AML-193 (cell line): ENCODE measurements at places on chromosomes 3 and 15.

GRCh38 chr3:184343200-184343876 lies 5.9 kb downstream of the FAM131A start:
- DNase-seq = no peak

DNA sequence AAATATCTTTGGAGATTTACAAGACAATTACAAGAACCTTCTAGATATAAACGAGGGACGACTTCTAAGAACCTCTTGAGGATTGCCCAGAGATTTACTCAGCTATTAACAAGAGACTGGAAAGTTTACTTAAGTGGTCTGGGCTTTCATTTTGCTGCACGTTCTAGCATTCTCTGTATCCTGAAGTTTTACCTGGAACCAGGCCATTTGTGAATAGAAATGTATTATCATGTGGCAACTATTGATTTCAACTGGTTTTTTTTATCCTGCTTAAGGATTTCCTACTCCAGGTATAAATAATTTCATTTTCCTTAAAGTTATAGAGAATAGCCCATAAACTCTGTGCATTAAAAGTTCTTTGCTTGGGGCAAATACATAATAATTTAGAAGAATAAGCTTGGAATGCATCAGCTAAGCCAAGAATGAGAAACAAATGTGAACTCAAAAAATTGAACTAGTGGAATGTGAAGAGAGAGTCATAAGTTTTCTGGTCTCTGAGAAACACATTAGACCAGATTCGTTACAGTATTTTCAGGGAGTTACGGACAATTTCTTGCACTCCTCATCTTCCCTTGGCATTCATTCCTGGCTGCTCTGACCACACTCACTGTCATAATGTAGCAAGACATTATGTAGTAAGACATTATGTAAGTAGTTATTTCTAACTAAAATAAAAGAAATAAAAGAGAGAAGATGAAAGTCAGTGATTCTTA lies 1.3 kb downstream of the AQP9 start:
- no peak for DNase-seq

DNA sequence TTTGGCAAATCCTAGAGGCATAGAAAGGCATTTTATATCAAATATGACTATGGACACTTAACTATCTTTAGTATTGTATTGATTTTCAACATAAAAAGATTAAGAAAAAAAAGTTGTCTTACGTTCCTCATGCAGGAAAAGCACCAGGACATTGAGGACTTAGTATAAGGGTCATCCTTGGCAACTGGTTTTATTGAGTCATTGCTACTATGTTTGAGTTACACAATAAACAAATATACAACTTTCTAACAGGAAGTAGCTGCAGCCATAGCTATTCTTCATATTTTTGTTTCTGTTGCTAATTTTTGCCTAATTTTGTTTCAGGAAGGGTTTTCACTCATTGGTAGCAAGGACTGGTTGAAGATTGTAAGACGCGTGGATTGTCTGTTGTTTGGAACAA lies 93.0 kb downstream of the NPTN start:
- DNase-seq = no peak

- DNase-seq = no peak
Observed at GRCh38 chr3:11010426-11011165, 18.0 kb downstream of the SLC6A1 start.

DNA sequence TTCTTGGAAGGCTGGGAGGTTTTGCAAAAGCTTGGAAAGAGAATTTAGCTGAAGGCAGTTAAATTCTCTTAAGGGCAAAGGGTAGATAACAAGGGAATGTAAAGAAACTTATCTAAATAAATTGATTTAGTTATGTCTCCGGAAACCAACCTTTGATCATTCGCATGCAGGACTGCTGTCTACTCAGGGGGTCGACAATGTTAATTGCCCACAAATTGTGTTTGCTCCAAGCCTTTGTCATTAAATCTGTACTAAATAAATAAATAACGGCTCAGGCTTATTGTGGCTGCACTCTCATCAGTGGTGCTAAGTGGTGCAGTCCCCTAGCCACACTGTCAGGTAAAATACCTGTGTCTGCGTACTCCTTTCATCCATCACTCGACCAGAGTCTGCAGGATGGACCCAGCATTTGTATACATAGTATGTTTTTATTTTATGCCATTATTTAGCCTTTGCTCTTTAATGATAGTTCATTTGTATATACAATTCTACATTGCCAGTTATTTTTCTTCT lies 497.4 kb upstream of the RASGRP1 start:
- no peak for DNase-seq

- no peak for DNase-seq
Observed at GRCh38 chr15:88704791-88705768, 66.3 kb downstream of the ISG20 start.

DNA sequence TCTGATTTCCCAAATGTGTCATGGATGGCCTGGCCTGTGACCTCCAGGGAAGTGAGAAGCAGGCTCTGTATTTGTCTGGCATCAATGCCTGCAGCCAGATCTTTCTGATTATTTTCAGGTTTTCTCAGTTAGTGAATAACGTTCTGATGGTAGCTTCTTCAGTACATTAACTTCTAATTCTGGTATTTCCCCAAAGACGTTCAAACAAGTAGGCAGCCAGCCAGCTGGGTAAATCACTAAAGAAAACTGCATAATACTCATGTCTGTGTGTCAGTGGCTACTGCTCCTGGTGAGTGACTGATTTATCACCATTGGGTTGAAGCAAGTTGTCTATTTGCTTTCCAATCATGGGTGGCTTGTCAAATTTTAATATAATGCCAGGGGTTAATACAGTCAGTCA lies 162.6 kb upstream of the PFN2 start:
- no peak for DNase-seq

GRCh38 chr3:195849322-195850074 lies 37.8 kb upstream of the MUC4 start:
- DNase-seq = no peak

GRCh38 chr3:30982416-30983075 lies 88.1 kb upstream of the GADL1 start:
- no peak for DNase-seq

GRCh38 chr3:46812237-46812791 lies 50.9 kb downstream of the MYL3 start:
- no peak for DNase-seq
